ENCODE measurements at places on chromosomes 4 and X. TPM values are rescaled to one million over a fixed set of nuclear protein-coding genes. Genes with fewer than 3 reads are reported as not detected.

DNA sequence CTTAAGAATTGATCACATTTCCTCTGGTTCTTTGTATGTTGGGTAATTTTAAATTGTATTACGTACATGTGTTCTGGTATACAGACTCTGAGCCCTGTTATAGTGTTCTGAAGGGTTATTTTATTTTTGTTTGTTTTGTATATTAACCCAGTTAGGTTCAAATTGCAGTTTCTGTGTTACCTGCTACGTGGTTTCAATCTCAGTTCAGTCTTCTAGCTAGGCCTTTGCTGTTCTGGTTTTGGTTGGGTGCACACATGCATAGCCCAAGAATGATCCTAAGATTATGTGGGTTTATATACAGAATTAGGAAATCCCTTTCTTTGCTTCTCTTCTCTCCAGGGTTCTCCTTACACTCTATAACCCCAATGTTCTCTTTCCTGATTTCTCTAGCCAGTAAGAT is 161.0 kb downstream of the PPP1R2C start:
- H3K4me1 ChIP-seq = no peaks in the 10 kb centered on the region
- no peak for DNase-seq
- no peak overlapping the region for H3K27ac ChIP-seq
- H3K36me3 ChIP-seq = no peaks in the 10 kb centered on the region

GRCh38 chr4:142372530-142373260 is 473.4 kb downstream of the INPP4B start:
- peaks cover 23% of the 10 kb centered on the region for H3K4me1 ChIP-seq
- H3K27ac ChIP-seq = no peak overlapping the region
- no peak overlapping the region for H3K4me3 ChIP-seq
- no peaks in the 10 kb centered on the region for H3K36me3 ChIP-seq

GRCh38 chrX:96182366-96182765 is 502.3 kb upstream of the DIAPH2 start:
- no peaks in the 10 kb centered on the region for H3K27me3 ChIP-seq
- H3K4me1 ChIP-seq = no peaks in the 10 kb centered on the region
- H3K36me3 ChIP-seq = no peaks in the 10 kb centered on the region
- DNase-seq = no peak
- H3K4me3 ChIP-seq = no peak overlapping the region

- no peaks in the 10 kb centered on the region for H3K27me3 ChIP-seq
- H3K4me1 ChIP-seq = no peaks in the 10 kb centered on the region
- no peaks in the 10 kb centered on the region for H3K36me3 ChIP-seq
- DNase-seq = no peak
- H3K27ac ChIP-seq = no peak overlapping the region
These were observed 6.8 kb upstream of the RHOH start for GRCh38 chr4:40190019-40190418.

DNA sequence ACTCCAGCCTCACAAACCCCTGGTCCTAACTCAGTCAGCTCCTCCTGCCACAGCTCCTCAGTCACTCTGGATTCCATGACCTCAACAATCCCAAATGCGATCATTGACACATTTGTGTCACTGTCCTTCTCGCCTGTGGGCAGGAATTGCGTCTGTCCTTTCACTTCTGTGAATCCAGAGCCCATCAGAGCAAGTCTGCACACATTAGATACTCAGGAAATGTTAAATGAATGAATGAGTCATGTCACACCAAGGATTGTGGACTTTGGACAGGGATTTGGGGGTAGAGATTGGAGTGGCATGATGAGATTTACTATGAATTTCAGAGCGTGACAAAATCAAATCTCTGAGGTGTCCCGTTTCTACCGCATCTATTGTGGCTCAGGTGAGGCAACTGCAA is 11.8 kb upstream of the CLDN24 start:
- H3K4me3 ChIP-seq = no peak overlapping the region
- no peaks in the 10 kb centered on the region for H3K4me1 ChIP-seq
- peak; percentile 62 for DNase-seq
- no peaks in the 10 kb centered on the region for H3K27me3 ChIP-seq
- no peak overlapping the region for H3K27ac ChIP-seq

GRCh38 chrX:101025126-101025525 is 26.8 kb downstream of the TRMT2B start:
- H3K4me3 ChIP-seq = no peak overlapping the region
- DNase-seq = no peak
- no peaks in the 10 kb centered on the region for H3K4me1 ChIP-seq
- H3K36me3 ChIP-seq = no peaks in the 10 kb centered on the region
- no peaks in the 10 kb centered on the region for H3K27me3 ChIP-seq

DNA sequence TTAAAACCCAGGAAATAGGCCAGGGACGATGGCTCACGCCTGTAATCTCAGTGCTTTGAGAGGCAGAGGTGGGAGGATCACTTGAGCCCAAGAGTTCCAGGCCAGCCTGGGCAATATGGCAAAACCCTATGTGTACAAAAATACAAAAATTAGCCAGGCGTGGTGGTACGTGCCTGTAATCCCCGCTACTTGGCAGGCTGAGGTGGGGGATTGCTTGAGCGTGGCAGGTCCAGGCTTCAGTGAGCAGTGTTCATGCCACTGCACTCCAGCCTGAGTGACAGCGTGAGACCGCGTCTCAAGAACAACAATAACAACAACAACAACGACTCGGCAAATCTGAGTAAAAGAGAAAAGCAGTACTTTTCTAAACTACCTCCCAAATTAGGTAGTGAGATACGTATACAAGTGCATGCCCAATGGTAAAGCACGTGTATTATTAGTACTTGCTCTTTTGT is 13.0 kb upstream of the NDUFC1 start:
- H3K27ac ChIP-seq = no peak overlapping the region
- no peak overlapping the region for H3K4me3 ChIP-seq
- DNase-seq = no peak
- H3K36me3 ChIP-seq = no peaks in the 10 kb centered on the region
- H3K4me1 ChIP-seq = peaks cover 42% of the 10 kb centered on the region

The SPINK2 gene
- total RNA-seq = 4.4 TPM

The RBM47 gene
- total RNA-seq = 61.1 TPM

The FGD1 gene
- total RNA-seq = 8.1 TPM

The ATOH1 gene
- total RNA-seq = not detected

The DGKK gene
- total RNA-seq = 0.49 TPM

The MAMLD1 gene
- 3.2 TPM for total RNA-seq

The RPS6KA6 gene
- total RNA-seq = 2.7 TPM
